Diencephalon (tissue), 1 donor: ENCODE measurements at places on chromosomes 16 and 17. TPM values are rescaled to one million over a fixed set of nuclear protein-coding genes. Genes with fewer than 3 reads are reported as not detected.

The ABI3 gene
- 0.92 TPM for total RNA-seq

The CCL23 gene
- not detected for total RNA-seq

The CCDC43 gene
- total RNA-seq = 43.8 TPM

The CYB561 gene
- 61.6 TPM for total RNA-seq

The CTRL gene
- total RNA-seq = 1.8 TPM

The CCL2 gene
- 4.8 TPM for total RNA-seq

The PTX4 gene
- total RNA-seq = 0.23 TPM

The HS3ST3A1 gene
- total RNA-seq = not detected

The SLC47A2 gene
- total RNA-seq = 6.2 TPM
